Activated gamma-delta T cell treated with anti-CD3 and anti-CD28 coated beads, Interleukin-2, amount 50 U/mL, for 16 hours (primary cell): ENCODE measurements at places on chromosomes 3 and 15.

- DNase-seq = no peak
Observed at GRCh38 chr15:90565866-90566265, 36.1 kb downstream of the CRTC3 start.

- DNase-seq = no peak
Observed at GRCh38 chr15:27410996-27411605, 440.1 kb downstream of the GABRG3 start.

GRCh38 chr3:150602426-150603152, 532 bp upstream of the SELENOT start:
- DNase-seq = no peak

- no peak for DNase-seq
Observed at GRCh38 chr15:96514607-96515285, 184.2 kb downstream of the NR2F2 start.

DNA sequence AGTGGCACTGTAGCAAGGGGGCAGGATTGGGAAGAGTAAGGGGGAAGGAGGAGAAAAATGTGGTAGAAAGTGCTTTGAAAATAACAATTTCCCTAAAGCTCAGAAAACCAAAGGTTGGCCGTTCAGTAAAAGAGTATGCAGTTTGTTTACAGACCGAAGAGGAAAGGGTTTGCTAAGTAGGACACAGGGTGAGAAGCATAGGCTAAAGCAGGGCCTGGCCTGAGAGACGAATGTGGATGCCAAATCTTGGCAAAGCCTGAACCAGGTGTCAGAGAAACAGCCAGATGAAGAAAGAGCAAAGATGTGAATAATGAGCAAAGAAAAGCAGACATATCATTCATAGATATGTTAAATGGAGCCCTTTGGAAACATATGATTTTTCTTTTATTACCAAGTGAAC, 17.1 kb downstream of the NEK10 start:
- DNase-seq = no peak

GRCh38 chr15:78325092-78325843, 14.9 kb upstream of the CRABP1 start:
- no peak for DNase-seq

GRCh38 chr3:184694716-184695115, 17.1 kb downstream of the MAGEF1 start:
- DNase-seq = no peak

DNA sequence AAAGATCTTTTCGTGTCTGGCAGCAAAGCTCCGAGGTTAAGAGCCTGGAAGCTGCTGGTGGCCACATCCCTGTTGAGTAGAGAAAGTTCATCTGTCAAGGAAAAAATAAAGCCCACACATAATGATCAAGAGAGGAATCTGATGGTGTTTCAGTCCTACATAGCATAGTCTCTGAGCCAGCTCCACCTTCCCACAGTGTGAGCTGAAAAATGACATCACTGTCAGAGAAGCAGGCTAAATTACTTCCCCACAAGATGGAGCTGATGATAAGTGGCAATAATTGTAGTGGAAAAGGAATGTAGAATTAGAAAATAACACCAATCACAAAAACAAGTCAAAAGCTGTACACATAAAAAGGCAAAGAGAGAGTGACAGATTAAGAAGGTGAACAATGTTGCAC, 84.5 kb downstream of the AQP9 start:
- DNase-seq = no peak

DNA sequence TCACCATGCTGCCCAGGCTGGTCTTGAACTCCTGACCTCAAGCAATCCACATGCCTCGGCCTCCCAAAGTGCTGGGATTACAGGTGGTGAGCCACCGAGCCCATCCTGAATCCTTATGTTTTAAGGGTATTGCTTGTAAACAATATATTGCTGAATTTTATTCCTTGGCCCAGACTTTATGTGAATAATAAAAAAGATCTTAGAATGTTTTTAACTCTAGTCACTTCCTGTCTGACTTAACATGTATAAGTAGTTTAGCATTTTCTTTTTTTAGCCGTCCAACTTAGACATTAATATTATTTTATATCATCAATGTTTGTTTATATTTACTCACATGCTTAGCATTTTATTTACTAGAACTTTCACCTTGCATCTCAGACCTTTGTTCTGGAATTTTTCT, 9.2 kb upstream of the EIF2B5 start:
- DNase-seq = no peak

- no peak for DNase-seq
Observed at GRCh38 chr3:28399206-28399605, 50.6 kb upstream of the AZI2 start.

GRCh38 chr3:134991003-134991402, 195.9 kb downstream of the EPHB1 start:
- DNase-seq = no peak

DNA sequence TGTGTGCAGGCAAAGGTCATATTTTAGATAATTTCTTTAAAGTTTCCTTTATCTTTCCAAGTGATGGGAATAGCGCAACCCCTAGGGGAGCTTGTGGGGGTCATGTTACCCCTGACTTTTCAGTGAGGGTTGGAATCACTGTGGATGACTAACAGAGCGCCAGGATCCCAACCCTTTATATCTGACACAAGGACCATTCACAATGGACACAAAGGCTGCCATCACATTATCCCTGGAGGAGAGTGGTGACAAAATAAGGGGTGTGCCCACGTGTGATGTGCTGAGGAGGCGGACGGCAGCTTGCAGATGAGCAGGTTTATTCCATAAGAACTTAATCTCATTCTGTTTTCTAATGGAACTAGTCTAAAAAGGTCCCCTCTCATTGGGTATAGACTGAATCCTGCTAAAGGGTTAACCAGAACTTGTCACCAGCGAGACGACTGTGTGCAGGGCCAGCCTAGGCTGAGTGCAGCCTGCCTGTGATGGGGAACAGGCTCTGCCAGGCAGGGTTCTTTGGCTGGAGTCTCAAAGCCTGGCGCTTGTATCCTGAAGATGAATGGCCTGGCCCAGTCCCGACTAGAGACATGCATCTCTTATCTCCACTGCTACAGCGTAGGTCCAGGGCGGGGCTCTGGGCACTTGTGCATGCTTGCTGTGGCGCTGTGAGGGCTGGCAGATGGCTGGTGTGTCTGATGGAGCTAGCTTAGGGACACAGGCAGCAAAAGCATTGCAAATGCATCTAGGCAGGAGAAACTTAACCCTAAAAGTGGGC, 50.2 kb downstream of the CHDH start:
- no peak for DNase-seq

DNA sequence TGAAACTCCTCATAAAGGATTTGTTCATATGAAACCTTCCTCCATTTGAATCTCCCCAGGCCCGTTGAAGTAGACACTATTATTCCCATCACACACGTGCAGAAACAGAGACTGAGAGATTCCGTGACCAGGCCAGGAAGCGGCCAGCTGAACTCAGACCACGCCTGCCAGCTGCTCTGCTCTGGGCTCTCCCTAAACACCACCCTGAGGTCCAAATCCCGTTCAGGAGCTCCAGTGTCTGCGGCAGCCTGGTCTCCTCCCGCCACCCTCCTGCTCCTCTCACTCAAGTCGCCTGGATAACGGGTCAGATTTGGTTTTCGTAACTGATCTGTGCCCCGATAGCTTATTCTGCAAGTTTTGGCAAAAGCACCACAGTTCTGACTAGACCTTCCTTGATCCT, 53.6 kb upstream of the SNRPA1 start:
- DNase-seq = no peak
